ENCODE measurements at places on chromosomes 1 and 21.
A peak's percentile ranks its signal among the peaks of the same experiment; 100 is the strongest.

GRCh38 chr1:109625601-109626560, 6.2 kb downstream of the AMPD2 start:
- DNase-seq: no peak

DNA sequence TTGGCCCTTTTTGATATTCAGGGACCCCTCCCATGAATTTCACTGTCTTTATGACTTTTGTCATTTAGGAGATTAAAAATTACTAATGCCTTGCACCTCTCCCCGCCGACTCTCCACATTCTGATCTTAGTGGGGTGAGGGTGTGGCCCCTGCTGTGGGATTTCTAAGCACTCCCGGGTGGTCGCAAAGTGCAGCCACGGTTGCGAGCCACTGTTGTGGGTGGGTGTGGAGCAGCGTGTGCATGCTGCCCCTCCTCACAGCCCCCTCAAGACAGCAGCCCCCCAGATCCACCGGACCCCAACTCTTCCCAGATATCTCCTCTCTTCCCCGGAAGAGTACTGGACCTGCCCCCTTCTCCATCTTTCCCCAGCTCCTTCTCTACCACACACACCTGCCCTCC, 66.6 kb upstream of the EFHD2 start:
- no peak for DNase-seq

DNA sequence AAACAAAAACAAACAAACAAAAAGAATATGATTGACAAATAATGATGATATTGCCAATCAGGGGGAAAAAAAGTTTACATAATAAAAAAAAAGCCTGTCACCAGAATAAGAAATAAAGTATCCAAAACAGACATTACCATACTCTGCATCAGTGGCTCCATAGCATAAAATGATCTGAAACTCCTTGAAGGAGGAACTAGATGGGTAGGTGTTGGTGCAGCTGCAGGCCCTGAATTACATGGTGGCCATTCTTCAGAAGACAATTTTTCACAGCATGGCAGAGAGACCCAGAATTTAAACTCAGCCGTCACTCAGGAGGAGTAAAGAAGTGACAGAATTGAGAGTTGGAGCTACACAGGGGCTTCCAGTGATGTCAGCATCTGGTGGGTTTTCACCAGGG, 60.2 kb downstream of the GLUL start:
- no peak for DNase-seq

- no peak for DNase-seq
These were observed 127.0 kb downstream of the CRB1 start for GRCh38 chr1:197394831-197395608.

DNA sequence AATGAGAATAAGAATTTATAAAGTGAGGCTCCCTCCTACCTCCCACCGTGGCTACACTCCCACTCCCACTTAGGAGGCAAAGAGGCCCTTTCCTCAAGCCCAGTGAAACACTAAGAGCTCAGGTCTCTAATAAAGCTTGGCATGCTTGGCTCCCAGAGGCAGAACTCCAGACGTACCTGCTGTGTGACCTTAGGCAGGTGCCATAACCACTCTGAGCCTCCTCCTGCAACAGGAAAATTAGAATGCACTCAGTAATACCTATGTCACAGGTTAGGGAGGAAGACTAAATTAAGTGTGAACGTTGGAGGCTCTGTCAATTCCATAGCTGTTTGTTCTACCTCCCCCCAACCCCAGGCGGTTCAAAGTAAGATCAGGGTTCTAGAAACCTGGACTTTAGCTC, 16.5 kb upstream of the SLC26A9 start:
- DNase-seq: no peak

GRCh38 chr1:44655609-44656008, 18.7 kb downstream of the TMEM53 start:
- no peak for DNase-seq

- peak; percentile 17 for DNase-seq
These were observed 584 bp upstream of the C1orf141 start for GRCh38 chr1:67135354-67135753.

GRCh38 chr1:37149296-37149695, 115.0 kb upstream of the GRIK3 start:
- DNase-seq: peak; percentile 28

GRCh38 chr1:184225283-184226099, 161.3 kb upstream of the C1orf21 start:
- DNase-seq: no peak

- peak; percentile 84 for DNase-seq
These were observed 1.1 kb downstream of the RYR2 start for GRCh38 chr1:237042892-237043576.

DNA sequence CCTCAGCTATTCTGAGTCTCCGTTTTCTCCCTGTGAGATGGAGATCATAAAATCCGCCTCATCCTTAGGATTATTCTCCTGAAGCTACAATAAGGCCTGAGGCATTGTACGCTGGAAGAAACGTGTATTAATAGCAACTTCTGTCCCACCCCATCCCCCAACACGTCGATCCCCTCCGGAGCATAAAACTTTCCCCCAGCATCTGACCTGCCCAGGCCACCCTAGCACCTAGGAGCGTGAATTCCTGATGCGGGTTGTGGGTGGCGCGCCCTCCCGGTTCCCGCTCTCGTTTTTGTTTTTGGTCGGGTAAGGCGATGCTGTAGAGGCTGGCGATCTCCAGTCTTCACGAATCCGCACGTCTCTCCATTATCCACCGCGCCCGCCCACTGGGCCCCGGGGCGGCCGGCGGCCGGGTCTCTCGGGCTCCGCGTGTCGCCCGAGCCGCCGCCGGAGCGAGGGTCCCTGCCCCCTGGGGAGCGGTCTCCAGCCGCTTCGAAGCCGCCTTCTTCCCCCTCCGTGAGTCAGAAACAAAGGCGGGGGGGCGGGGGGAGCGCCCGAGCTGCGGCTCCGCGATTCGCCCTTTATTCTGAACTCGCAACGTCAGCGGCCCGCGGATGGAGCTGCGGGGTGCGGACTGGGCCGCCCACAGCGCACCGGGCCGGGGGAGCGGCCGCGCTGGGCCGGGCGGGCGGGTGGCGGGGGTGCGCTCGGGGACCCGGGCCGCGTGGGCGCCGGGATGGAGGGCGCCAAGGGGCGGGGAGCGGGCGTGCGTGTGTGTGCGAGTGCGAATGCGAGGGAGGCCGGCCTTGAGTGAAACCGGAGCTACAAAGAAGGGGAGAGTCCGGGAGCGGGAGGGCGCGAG, at the start of gene PLEKHO1:
Gene PLEKHO1, plus strand, starts transcription at position 646 of the 862 bp plus-strand sequence. CDS start 342 bp downstream, outside the sequence.
- DNase-seq: peak; percentile 63

GRCh38 chr1:89566761-89567174, 42.1 kb downstream of the LRRC8B start:
- peak; percentile 34 for DNase-seq

- no peak for DNase-seq
These were observed 373.7 kb downstream of the SRGAP2C start for GRCh38 chr1:121558514-121558913.

DNA sequence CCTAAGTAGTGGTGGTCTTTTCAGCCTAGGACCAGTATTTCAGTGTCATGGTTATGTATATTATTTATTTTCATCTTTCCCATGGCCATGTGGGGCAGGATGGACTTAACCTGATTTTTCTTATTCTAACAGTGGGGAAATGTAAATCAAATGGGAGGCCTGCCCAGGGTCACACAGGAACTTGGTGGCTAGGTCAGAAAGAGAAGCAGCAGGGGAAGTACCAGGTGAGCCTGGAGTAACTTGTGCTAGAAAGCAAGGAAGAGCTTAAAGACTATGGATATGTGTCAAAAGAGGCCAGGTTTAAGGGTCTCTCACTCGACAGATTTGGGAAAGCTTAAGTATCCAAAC, 936 bp downstream of the ZFP69B start:
- DNase-seq: no peak

DNA sequence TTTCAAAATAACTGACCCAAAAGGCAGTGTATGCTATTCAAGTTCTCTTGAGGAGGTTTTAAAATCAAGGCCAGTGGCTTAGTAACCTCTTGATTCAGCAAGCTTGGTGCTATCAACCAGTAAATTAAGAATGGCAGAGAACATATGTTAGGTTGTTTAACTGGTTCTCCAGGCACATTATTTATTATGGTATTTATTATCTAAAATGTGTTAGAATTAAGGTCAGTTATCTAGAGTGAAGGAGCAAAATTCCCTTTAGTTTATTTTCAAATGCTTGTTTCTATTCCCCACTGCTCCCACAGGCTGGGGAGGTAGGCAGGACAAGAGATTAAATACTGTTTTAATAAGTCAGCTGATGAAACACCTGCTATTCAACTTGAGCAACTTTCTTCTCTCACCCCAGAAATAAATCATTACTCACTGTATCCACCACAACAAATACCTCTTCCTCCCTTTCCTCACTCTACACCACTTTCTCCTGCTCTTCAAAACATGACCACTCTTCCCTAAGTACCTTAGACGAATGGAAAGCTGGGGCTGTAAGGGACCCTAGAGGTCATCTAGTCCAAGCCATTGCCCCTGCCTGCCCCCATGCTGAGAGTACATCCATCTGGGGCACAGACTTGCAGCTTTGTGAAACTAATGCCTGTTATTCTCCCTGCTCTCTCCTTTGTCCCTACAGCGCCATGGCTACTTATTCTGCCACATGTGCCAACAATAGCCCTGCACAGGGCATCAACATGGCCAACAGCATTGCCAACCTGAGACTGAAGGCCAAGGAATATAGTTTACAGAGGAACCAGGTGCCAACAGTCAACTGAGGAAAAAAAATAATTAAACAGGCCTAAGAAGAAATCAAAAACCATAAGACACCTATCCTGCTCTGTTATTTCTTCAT, 71.7 kb downstream of the PRRX1 start:
- DNase-seq: no peak

Data from spinal cord (tissue), 10 donors.